Activated naive CD4-positive, alpha-beta T cell (primary cell): ENCODE measurements at places on chromosomes 1 and 21.

DNA sequence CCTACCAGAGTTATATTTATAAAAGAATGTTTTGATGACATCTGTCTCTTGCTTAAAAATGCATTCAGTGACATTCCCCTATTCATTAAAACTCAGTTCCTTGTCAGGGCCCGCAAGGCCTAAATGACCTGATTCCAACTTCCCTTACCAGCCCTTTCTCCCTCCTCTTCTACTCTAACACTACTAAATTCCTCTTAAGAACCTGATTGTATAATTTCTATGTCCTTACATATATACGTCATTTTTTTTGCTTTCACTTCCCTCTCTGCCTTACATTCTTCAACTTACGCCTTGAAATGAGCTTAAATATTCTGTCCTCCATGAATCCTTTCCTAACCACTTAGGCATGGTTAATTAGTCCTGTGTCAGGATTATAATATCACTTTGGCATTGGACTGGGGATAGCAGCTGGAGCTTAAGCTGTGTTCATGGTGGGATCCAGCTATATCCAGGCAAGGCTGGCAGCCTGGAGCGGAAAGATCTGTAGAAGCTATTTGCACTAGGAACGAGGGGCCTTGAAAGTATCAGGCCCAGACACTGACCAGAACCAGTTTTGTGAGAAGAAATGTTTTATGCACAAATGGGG is 360.2 kb upstream of the PTBP2 start:
- no peak for DNase-seq

DNA sequence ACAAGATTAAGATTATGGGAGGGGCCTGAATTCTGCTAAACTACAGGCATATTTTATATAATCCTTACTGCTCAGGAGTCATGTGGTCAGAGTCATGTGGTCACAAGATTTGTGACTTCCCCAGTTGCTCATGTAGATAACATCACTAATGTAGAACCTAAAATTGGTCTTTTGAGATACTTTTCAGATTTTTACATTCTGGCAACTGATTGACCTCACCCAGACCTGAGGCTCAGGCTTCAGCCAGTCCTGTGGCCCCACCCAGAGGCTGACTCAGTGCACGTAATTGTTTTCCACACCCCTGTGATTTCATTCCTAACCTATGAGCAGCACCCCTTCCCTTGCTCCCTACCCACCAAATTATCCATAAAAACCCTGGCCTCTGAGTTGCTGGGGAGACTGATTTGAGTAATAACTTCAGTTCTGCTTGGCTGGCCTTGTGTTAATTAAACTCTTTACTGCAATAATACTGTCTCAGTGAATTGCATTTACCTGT is 41.7 kb upstream of the ZNF326 start:
- no peak for DNase-seq

DNA sequence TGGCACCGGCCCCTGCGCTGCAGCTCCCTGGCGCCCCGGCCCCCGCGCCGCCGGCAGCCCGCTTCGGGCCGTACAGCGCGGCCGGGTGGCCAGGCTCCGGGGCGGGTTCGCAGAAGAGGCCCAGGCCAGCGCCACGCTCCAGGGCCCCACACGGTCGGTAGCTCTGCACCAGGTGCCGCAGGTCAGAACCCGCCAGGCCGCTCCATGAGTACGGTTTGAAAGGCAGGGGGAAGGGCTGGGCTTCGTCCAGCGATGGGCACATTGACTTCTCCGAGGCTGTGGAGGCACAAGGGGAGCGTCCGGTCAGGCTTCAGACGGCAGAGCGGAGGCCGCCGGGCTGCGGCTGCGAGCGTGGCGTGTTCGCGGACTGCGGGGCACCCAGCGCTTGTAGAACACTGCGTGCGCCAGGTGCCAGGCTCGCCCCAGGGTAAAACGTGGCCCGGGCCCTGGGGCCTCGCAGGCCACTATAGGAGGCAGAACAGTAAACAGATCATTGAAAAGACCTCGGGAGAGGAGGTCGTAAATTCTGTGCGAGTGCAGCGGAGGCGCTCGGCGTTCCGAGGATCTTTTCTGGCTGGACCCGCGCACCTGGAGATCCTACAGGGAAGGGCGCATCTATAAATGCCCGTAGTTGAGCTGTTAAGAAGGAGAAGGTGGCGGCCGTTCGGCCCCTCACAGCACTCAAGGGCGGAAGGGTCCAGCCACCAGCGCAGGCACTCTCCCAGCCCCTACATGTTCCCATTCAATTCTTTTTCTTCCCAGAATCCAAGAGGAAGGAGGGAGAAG is 5.7 kb downstream of the GFI1 start:
- DNase-seq: no peak

GRCh38 chr1:67339623-67340343 is 32.1 kb downstream of the IL12RB2 start:
- no peak for DNase-seq

GRCh38 chr1:26368486-26368885 is 4.1 kb downstream of the ZNF683 start:
- DNase-seq: no peak

- DNase-seq: no peak
Measured at GRCh38 chr1:232943679-232944252, 6.6 kb upstream of the NTPCR start.

- no peak for DNase-seq
Measured at GRCh38 chr1:114896795-114897194, 42.1 kb downstream of the SYCP1 start.

GRCh38 chr1:247277191-247277590 is 21.3 kb downstream of the VN1R5 start:
- no peak for DNase-seq

DNA sequence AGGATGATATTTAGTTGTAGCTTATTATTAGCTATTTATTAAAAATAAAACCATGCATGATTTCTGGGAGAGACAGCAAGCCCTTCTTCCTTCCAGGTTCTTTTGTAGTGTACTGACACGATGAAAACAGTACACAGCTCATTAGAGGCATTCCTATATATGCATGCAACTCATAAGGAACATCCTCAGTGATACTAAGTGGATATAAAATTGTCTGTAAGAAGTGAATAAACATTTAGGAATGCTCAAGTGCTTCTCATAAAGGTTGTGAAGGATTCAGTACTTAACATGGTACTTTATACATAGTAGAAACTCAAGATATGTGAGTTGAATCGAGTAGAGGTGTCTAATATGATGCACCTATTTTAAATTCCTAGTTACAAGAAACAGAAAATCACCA is 287.7 kb downstream of the SDCCAG8 start:
- DNase-seq: no peak

GRCh38 chr1:9558271-9558945 is 19.1 kb downstream of the SLC25A33 start:
- DNase-seq: no peak

DNA sequence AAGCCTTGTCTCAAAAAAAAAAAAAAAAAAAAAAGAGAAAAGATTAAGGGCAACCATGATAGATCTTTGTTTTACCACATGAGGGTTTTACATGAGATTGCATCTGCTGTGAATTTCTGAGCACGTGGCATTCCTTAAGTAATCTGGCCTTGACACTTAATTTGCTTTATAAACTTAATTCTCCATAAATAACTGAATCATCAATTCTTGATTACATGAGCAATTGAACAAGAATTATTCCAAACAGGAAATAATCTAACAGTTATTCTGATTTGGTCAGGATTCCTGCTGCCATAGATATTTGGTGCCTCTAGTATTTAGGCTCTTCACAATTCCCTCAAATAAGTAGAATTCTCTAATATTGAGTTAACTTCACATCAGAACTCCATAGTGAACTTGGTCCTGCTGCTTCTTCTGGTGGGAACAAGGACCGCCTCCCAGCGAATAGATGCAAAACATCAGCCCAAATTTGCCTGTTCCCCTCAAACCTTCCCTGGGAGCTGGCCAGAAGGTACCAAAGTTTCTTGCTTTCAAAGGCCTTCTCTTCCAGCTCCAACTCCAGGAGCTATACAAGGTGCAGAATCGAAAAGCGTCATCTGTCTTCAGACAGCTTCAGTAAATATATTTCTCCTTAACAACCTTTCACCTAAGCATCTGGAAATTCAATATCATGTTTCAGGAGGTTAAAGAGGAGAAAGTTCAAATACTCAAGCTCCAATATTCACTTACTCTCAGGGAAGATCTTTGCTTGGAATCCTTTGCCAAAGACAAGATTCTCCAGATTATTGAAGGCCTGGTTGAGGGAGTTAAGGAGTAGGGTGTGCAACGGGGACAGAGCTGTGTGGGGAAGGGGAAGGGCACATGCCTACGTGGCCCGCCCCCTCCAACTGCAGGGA is 1.0 kb downstream of the KRTCAP2 start:
- DNase-seq: no peak

DNA sequence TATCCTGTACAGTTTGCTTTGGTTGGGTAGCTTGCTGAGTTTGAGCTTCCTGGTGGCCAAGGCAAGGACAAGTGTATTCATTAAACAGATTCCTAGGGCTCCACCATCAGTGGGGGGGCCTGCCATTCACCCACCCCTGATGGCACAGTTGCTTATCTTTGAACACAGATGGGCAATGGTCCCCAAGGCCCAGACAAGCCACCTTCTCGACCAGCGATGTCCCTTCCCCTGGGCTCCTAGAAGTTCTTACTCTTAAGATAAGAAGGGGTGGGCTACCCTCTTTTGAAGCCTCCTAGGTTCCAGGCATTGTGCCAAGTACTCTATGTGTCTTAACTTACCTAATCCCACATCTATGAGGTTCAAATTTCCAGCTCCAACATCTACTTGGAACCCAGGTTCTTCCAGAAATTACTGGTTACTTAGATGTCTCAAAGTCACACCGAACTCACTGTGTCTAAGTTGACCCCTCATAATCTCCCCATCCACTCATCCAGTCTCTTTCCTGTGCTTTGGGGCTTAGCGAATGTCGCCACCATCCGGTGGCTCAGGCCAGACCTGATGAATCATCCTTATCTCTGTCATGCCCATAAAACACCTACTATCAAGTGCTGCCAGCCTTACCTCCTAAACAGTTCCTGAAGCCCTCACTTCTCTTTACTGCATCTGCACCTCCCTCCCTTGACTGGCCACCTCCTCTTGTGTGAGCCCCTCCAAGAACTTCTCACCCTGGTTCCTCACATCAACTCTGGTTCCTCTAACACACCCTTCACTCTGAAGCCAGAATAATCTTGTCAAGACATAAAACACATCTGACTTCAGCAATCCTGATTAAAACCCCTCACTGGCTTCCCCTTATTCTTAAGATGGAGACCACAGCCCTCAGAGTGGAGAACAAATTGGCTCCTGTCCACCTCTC is 50.1 kb downstream of the KLHDC7A start:
- DNase-seq: no peak

DNA sequence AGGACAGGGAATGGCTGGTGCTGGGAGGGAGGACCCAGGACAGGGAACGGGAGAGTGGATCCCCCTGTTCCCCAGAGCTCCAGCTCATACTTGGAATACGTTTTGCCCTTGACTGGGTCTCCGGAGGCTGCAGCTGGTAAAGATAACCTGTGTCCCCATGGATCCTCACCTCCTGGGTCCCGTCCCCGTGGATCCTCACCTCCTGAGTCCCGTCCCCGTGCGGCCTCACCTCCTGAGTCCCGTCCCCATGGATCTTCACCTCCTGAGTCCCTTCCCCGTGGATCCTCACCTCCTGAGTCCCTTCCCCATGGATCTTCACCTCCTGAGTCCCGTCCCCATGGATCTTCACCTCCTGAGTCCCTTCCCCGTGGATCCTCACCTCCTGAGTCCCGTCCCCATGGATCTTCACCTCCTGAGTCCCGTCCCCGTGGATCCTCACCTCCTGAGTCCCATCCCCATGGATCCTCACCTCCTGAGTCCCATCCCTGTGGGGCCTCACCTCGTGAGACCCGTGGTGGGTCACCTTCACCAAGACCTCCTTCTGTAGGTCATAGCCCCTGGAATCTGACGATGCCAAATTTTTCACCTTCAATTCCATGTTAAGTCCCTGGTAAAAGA is 61.4 kb downstream of the SCCPDH start:
- peak; percentile 18 for DNase-seq

DNA sequence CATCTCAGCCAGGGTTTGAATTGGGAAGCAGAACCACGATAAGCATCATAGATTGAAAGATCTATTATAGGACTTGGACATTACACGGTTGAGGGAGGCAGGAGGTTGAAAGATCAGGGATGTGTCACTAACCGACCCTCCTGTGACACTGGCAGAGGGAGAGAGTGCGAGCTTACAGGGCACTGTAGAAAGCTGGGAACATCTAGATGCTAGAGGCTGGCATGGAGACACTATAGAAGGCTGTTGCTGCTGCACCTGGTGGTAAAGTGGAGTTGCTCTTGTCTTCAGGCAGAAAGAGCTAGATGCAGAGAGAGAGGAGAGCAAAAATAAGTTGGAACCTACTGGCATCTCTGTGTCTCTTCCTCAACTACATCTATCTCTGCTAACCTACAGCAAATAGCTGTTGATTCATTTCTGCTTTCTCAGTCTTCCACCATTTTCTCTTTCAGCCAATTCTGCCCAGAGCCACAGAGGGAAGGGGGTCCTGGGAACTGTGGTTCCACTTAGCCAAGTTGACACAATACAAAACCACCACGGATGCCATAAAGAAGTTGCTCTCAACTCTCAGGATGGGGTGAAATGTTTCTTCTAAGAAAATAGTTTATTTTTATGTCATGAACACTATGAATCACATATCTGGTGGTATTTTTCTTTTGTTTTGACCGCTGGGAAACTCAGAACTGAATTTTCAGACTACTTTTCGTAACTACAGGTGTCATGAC is 155.9 kb downstream of the ZNF281 start:
- no peak for DNase-seq

GRCh38 chr1:9846611-9847171 is 22.9 kb upstream of the CLSTN1 start:
- DNase-seq: no peak

- no peak for DNase-seq
Measured at GRCh38 chr1:183918589-183918988, 113.7 kb downstream of the RGL1 start.

DNA sequence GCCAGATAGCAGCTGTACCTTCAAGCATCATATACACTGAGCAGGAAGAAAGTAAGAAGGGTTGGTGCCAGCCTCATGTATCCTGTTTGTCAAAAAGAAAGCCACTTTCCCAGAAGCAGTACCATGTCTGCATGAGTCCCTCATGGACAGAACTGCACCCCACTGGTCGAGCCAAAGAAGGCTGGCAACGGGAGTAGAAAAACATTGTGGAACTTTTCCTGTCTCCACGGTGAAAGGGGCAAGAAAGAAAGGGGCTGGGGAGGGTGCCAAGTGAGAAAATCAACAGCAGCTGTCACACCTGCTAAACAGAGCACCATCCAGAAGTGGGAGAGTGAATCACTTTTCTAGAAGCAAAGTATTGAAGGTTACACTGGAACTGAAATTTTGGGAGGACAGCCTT is 621.7 kb downstream of the LMO4 start:
- DNase-seq: no peak

GRCh38 chr1:231856426-231856825 is 229.8 kb downstream of the DISC1 start:
- no peak for DNase-seq
